ENCODE measurements at places on chromosomes 2 and 18. TPM values are rescaled to one million over a fixed set of nuclear protein-coding genes. Genes with fewer than 3 reads are reported as not detected.

VSNL1 gene
- not detected for total RNA-seq

PREB gene
- total RNA-seq, result 47.0 TPM

TMEM200C gene
- not detected for total RNA-seq

C2orf81 gene
- total RNA-seq, result 0.59 TPM

EFHD1 gene
- not detected for total RNA-seq

NEUROD1 gene
- not detected for total RNA-seq

G6PC2 gene
- total RNA-seq, result not detected

FAM237A gene
- not detected for total RNA-seq

M1AP gene
- not detected for total RNA-seq

DYSF gene
- total RNA-seq, result 212 TPM

ACMSD gene
- total RNA-seq, result not detected

KCNF1 gene
- total RNA-seq, result 0.20 TPM

GALNT13 gene
- not detected for total RNA-seq

HOXD13 gene
- total RNA-seq, result not detected

C1GALT1C1L gene
- not detected for total RNA-seq

SP5 gene
- not detected for total RNA-seq

TSN gene
- 50.8 TPM for total RNA-seq

HRH4 gene
- total RNA-seq, result not detected

RBKS gene
- total RNA-seq, result 1.0 TPM

LYG2 gene
- not detected for total RNA-seq

DYNAP gene
- not detected for total RNA-seq

ZNF142 gene
- 15.1 TPM for total RNA-seq

CYS1 gene
- not detected for total RNA-seq

OR6B2 gene
- total RNA-seq, result not detected

SGPP2 gene
- not detected for total RNA-seq

MARS2 gene
- 6.6 TPM for total RNA-seq

PLGLB1 gene
- total RNA-seq, result 0.20 TPM

ANTXR1 gene
- total RNA-seq, result 1.5 TPM

DUSP2 gene
- total RNA-seq, result 0.74 TPM

ARHGAP25 gene
- 10.7 TPM for total RNA-seq

EVX2 gene
- total RNA-seq, result not detected

FHOD3 gene
- total RNA-seq, result not detected

LOXL3 gene
- 0.94 TPM for total RNA-seq

ADRA2B gene
- total RNA-seq, result not detected

MERTK gene
- 13.4 TPM for total RNA-seq

MALL gene
- 171 TPM for total RNA-seq

CFC1 gene
- not detected for total RNA-seq

LTBP1 gene
- total RNA-seq, result 27.4 TPM

SAP130 gene
- 9.7 TPM for total RNA-seq

GPR45 gene
- not detected for total RNA-seq

TMEM247 gene
- not detected for total RNA-seq
